ENCODE measurements at places on chromosomes 4 and X. TPM values are rescaled to one million over a fixed set of nuclear protein-coding genes. Genes with fewer than 3 reads are reported as not detected.

The GATA1 gene
- 0.54 TPM for polyA plus RNA-seq

The UVSSA gene
- polyA plus RNA-seq: 18.0 TPM

The GC gene
- polyA plus RNA-seq: 10.1 TPM

The PAK3 gene
- 1.6 TPM for polyA plus RNA-seq

The PHOX2B gene
- not detected for polyA plus RNA-seq

The SERTM2 gene
- polyA plus RNA-seq: not detected

The GDPD2 gene
- polyA plus RNA-seq: 0.13 TPM

The ZXDA gene
- polyA plus RNA-seq: 3.8 TPM

The DUSP9 gene
- polyA plus RNA-seq: not detected

The TRAM1L1 gene
- polyA plus RNA-seq: 12.3 TPM

The ITIH6 gene
- 0.11 TPM for polyA plus RNA-seq

DNA sequence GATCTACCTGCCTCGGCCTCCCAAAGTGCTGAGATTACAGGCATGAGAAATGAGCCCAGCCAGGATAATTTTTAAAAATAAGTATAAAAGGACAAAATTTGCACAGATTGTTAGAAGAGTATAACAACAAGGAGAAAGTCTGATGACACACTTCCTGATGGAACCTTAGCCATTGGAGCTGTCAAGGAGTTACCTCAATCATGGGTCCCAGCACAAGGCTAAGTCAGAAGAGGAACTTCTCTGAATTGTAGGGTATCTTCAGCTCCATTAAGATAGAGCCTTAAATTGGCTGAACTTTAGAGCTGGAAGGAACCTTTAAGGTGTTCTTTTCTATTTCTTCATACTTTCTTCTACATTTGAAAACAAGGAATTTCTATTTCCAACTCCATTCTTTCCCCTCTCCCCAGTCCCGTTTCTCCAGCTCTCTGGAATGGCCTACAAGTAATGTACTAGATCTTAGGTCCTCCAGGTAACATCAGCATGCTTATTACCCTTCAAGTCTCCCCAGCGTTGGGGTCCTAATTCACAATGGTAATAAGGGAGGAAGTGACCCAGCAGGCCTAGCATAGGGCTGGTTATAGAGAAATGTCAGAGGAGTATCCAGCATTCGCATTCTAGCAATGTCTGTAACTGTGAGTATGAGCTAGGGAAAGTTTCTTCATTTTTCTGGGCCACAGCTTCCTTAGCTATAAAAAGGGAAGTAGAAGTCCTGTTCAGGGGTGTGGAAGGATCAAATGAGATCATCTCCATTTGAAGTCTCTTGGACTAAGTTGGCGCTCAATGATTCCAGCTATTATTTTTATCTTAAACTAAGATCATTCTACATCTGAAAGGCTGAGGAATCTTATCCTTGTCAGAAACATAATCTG lies 18.5 kb upstream of the RBPJ start:
- no peak for DNase-seq

- DNase-seq: no peak
Observed at GRCh38 chrX:50723006-50723405, 91.0 kb downstream of the SHROOM4 start.

DNA sequence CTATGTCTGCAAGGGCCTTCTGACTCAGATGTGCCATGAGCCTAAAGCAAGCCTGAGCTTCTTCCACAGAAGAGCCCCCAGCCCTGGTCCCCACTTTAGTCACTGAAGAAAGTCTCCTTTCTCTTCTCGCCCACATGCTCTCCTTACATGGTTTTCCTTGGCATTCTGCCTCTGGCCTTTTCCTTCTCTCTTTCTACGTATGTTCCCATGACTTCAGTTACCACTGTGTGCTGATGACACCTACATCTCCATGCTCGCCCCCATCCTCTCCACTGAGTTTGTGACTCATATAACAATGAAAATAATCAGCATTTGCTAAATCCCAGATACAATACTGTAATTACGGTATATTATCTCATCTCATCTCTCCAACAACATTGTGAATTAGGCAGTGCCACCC lies 149.3 kb downstream of the AMMECR1 start:
- no peak for DNase-seq

DNA sequence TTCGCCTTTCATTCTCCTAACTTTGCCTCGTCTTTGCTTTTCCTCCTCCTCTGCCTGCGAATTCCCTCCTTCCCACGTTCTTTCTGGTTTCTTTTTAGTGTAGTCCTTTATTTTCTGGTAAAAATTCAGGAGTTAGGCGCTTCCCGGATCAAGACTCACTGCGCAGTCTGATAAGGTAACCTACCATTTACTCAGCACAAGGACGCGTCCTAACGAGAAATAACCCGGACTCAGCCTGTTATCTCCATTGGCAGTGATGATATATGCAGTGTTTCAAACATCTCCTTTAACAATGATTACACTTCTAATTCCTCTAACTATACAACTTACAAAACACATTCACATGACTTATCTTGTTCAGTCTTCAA lies 357 bp upstream of the ETNPPL start:
- DNase-seq: peak; percentile 6

DNA sequence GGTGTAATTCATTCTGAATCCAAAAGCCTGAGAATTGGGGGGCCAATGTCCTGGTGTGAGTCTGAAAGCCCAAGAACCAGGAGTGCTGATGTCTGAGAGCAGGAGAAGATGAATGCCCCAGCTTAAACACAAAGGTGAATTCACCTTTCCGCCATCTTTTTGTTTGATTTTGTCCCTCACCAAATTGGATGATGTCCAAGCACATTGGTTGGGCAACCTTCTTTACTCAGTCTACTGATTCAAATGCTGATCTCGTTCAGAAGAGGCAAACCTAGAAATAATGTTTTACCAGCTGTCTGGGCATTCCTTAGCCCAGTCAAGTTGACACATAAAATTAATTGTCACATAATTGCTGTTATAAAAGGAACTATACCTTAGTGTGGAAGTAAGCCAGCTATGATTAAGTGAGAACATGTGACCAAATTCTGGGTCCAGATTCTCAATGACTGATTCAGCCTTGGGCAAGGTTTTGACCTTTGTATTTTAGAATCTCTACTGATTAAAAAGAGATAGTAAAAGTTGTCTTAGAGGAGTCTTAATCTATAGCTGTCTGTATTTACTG lies 34.5 kb upstream of the SLC4A4 start:
- no peak for DNase-seq

- DNase-seq: no peak
Observed at GRCh38 chrX:8244301-8244700, 73.2 kb upstream of the VCX2 start.

DNA sequence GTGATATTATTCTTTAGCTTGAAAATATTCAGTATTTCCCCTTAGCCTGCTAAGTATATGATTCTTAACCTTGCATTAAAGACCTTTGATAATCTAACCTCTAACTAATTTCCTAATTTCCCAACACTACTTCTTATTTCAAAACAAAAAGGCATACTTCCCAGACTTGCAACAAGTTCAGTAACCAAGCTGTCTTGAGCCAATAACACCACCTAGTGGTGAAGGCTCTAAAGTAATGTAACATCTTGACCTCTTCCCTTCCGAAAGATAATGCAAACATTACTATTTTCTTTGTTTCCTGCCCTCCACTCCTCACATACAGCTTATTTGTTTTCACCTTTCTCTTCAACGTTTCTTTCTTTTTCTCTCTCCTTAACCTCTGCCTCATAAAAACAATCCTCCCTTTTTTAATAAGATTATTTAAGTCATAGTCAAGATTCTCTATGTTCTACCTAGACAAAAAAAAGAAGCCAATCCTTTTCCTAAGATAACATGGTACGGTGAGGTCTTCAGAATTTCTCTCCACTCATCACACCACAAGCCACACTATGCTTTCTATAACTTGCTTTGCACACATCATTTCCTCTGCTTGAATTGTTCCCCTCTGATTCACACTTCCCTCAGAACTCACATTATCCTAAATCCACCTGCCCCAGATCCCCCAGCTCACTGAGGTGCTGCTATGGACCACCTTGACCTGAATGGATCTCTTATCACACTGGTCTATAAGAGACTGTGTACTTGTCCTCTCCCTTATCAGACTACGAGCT lies 3.5 kb downstream of the FAT1 start:
- no peak for DNase-seq

DNA sequence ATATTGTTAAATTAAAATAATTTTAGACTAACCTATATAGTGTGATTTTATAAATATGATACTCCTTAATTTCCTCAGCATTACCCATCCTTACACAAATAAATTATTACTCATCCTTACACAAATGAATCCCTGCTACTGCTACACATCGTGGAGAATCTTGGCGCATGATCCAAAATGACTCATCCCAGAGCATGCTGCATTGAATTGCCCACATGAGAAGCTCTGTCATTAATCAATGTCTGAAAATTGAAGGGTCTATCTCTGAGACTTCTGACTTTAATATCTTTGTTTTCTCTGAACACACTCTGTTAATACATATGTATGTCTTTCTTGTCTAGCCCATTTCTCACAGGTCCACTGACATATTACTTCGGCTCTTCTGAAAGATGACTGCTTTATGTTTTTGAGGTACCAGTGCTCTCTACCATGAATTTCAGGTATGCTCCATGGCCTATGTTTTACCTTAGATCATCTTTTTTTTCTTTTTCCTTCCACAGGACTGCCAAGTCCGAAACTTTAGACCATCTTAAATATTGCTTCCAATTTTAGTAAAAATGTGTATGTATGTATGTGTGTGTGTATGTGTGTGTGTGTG lies 15.7 kb upstream of the DUSP21 start:
- DNase-seq: no peak

GRCh38 chr4:26406346-26406975 lies 83.8 kb downstream of the CCKAR start:
- no peak for DNase-seq

DNA sequence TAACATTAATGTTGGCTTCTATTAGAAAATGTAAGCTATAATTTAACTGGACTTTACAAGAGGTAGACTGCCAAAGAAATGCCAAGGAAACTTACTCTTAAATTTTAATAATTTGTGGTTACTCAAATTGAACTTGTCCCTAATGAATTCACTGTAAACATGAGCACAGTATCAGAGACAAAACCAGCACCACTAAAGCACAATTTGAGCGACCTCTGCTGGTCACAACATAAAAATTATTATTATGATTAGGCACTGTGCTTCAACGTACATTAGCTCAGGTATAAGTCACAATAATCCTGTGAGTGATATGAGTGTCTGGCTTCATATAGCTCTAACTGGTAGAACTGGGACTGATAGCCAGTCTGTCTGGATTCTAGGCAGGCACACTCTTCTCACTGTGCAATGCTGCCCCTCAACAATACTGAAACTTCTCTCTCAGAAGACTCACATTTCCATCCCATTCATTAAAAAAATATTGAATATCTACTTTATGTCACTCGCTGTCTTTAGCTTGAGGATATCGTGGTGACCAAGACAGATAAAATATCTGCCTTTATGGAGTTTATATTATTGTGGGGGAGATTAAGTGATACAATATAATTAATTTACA lies 8.0 kb downstream of the NUDT6 start:
- no peak for DNase-seq

GRCh38 chr4:146763560-146763959 lies 124.9 kb downstream of the POU4F2 start:
- no peak for DNase-seq

GRCh38 chr4:185134307-185134869 lies 8.7 kb upstream of the SLC25A4 start:
- no peak for DNase-seq

DNA sequence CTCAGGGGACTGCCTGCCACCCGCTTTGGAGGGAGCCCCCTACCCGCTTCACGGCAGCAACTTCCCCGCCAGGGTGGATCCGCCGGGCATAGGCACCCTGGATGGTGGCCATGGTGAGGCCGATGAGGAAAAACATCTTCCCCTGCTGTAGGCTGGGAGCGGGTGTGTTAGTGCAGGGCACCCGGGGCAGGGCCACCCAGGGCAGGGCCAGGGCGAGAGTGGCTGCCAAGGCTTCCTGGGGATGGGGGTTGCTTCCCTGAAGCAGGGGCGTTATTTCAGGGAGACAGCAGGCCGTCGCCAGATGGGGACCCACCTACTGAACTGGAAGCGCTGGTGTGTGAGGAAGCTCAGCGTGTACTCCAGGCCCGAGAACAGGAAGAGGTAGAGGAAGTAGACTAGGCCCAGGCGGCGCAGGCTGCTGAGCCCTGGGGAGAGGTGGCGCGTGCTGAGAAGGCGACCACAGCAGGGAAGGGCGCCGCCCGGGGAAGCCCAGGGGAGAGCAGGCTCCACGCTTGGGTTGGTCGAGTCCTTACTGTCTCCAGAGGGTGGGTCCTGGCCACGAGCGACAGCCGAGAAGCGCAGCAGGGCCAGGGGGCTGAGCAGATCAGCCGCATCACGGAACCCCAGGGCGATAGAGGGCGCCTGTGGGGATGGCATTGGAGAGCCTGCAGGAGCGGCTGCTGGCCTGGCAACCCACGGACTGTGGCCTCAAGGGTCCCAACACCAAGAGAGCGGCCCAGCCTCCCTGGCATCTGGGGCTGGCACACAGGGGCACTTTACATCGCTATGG lies 31.5 kb downstream of the NOP14 start:
- DNase-seq: no peak

- DNase-seq: no peak
Observed at GRCh38 chrX:4182408-4182806, 469.0 kb upstream of the PRKX start.

- DNase-seq: no peak
Observed at GRCh38 chr4:98522636-98523395, 135.6 kb downstream of the TSPAN5 start.

DNA sequence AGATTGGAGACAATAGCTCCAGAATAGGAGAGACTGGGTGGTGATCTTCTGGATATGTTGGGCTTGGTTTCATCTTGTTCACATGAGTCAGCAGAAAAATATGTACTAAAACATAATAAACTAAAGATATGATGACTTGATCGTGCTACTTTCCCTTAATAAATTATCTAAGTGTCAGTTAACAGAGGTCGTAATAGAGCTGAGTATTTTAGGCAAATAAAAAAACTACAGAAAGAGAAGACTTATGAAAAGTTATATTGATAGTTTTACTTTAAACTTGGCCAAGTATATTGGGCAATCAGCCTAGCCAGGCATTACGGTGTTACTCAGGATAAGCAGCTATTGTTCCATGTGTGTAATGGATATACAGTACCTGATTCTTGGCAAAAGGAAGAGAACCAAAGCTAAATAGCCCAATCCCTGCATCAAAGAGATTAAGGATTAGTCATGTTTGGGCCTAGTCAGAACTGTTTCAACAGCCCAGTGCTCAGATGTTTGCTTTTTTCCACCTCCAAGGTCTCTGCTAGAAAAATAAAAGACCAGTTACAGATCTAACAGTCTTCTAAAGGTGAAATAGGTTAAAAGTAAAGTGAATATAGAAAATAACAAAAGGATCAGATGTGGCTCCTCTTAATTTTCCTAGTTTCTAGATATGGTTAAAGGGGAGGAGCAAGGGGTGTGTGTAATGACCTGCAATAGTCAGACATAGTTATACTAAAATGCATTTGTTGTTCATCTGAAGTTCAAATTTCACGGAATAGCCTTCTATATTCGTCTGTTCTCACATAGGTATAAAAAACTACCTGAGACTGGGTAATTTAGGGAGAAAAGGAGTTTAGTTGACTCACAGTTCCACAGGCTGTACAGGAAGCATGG lies 262.6 kb downstream of the ADGRL3 start:
- DNase-seq: no peak

DNA sequence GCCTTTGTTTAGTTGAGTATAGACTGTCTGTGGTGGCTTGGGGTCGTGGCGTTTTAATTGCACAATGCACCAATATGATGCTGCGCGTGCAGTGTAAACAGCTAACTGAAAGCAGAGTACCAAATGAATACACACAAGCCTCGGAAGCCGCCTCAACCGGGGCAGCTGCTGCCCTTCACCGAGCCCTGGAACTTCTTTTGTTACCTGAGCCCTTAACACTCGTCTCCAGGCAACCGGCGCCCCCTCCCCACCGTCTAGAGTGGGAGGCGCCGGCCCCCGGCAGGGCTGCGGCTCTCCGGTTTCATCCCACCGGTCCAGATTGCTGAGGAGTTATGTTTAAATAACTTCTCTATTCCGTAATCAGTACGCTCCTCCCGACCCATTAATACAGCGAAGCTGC lies 173.2 kb upstream of the TBL1X start:
- DNase-seq: no peak

Measured in right lung (tissue), 10 donors.